ENCODE measurements at places on chromosomes 7 and 10. TPM values are rescaled to one million over a fixed set of nuclear protein-coding genes. Genes with fewer than 3 reads are reported as not detected.

Gene LIPM
- total RNA-seq = not detected

DNA sequence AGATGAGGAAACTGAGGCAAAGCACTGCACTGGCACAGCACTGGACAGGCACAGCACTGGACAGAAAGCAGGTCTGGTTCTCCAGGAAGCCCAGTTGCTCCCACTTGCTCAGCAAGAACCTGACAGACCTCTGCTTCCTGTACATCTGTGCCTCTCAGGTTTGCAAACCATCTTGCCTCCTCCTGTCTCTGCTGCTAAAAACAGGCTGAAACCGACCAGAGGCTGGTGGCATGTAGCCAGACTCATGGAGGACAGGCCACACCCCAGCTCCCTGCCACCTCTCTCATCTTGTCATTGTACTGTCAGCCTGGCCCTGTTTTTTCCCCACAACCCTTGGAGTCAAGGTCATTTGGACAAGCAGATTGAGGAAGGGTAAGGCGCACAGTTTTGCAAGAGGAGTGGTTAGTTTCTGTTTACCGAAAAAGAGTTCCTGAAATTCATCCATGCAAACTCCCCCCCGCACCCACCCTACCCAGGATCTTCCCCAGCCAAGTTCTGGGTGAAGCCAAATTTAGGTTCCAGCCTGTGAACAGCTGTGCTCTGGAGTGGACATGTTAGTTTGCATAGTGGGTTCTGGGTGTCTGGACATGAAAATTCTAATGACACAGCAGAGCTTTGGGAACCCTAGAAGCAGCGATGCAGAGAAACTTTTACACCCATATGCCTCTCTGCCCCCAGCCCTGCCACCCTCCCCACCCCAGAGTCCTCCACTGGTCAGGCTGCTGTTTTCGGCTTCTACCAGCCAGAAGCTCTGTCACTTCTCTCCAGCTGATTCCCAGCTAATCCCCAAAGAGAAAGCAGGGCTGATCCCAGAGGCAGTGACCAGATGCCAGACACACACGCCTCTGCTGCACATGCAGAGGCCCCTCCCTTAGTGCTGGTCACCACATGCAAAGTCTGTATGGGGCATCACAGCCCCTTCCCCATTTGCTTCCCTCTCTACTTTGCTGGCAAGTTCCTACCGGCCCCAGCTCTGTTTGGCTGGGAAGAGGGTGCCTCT, 8.5 kb upstream of the C10orf105 start:
- H3K4me3 ChIP-seq = peak overlapping the region; percentile 78
- peak overlapping the region; percentile 99 for H3K27ac ChIP-seq
- no peaks in the 10 kb centered on the region for H3K36me3 ChIP-seq
- H3K4me1 ChIP-seq = peaks cover 94% of the 10 kb centered on the region

DNA sequence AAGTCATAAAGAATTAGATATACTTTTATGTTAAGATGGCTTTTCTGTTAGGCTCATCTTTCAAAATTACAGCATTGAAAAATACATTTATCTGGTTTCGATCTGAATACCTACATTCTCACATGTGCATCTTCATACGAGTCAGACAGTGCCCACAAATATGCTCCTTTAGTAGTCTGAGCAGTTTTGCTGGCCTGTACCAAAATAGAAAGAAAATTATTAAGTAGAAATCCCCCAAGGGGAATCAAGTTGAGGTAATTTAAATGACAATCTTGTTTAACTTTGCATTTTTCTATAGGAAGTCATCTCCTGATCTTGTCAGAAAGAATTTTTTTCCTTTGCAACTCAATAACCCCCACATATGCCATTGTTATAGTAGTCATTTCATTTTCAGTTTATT, 287.4 kb upstream of the SEMA3D start:
- no peak overlapping the region for H3K27ac ChIP-seq
- H3K27me3 ChIP-seq = no peaks in the 10 kb centered on the region
- H3K4me1 ChIP-seq = no peaks in the 10 kb centered on the region
- no peaks in the 10 kb centered on the region for H3K36me3 ChIP-seq
- no peak overlapping the region for H3K4me3 ChIP-seq

DNA sequence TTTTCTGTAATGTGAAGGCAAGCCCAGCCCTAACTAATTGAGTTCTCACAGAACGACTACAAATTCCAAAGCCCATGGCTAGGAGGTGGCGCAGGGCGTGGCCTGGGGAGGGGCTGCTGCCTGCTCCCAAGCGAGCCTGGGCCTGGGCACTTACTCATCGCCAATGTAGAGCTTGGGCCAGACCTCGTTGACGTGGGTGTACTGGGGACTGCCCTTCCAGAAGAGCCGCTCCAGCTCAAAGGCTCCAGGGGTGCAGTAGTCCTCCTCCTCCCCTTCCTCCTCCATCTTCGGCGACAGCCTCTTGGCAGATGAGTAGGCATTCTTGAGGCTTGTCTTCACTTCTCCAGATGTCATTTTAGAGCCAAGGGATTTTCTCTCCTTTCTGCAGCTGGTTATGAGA, 53.3 kb upstream of the SAMD8 start:
- DNase-seq = no peak
- H3K4me1 ChIP-seq = no peaks in the 10 kb centered on the region
- no peaks in the 10 kb centered on the region for H3K36me3 ChIP-seq
- H3K4me3 ChIP-seq = no peak overlapping the region
- H3K27ac ChIP-seq = no peak overlapping the region

- no peaks in the 10 kb centered on the region for H3K36me3 ChIP-seq
- no peak overlapping the region for H3K4me3 ChIP-seq
- H3K27me3 ChIP-seq = no peaks in the 10 kb centered on the region
- H3K4me1 ChIP-seq = no peaks in the 10 kb centered on the region
- DNase-seq = no peak
Observed at GRCh38 chr10:75916906-75917305, 485.5 kb downstream of the LRMDA start.

Gene CHN2
- 1.5 TPM for total RNA-seq

Gene SPDYE9
- total RNA-seq = not detected

Gene CUZD1
- total RNA-seq = 3.9 TPM

Gene NKX2-3
- total RNA-seq = not detected

DNA sequence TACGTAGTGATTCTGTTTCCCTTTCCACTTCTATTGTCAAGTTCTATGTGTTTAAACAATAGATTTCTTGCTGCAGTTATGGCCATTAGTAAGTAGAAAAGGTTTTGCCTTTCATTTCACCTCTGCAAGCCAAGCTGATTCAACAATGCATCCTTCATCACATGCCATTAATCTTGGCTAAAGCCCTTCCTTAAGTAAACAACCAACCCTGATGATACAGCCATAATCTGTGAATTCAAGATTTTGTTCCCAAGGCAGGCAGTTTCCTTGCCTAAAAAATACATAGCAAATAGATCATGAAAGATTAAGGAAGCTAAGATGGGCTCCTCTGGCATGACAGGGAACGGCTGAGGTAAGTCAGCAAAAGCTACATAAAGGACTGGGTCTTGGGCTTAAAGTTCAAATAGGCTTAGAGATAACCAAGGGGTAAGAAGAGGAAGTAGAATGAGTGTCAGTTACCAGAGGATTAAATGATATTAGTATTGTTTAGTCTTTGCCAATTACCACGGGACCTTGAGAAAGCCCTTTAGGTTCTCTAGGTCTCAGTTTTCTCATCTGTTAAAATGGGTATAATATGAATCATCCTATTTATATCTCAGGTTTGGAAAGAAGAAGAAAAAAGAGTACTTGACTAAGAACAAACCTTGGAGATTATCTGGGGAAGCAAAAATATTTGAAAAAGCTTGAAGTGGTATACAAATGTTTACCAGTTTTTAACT, 35.9 kb upstream of the ANK3 start:
- H3K27me3 ChIP-seq = peaks cover 1% of the 10 kb centered on the region
- H3K27ac ChIP-seq = no peak overlapping the region
- H3K36me3 ChIP-seq = no peaks in the 10 kb centered on the region
- no peak overlapping the region for H3K4me3 ChIP-seq
- no peak for DNase-seq

Gene IL15RA
- total RNA-seq = 5.4 TPM
